ENCODE measurements at places on chromosomes 2 and 18.

- DNase-seq, result no peak
These were observed 41.7 kb downstream of the SUMO1 start for GRCh38 chr2:202196727-202197126.

- no peak for DNase-seq
These were observed 19.5 kb downstream of the RBKS start for GRCh38 chr2:27870724-27871123.

GRCh38 chr2:88081924-88082608, 14.4 kb downstream of the SMYD1 start:
- no peak for DNase-seq

- peak; percentile 50 for DNase-seq
These were observed 34.2 kb downstream of the CERS6 start for GRCh38 chr2:168490015-168490874.

- DNase-seq, result no peak
These were observed 296.5 kb downstream of the NOL4 start for GRCh38 chr18:33928231-33928630.

- DNase-seq, result no peak
These were observed 139.4 kb downstream of the OSR1 start for GRCh38 chr2:19219060-19219459.

DNA sequence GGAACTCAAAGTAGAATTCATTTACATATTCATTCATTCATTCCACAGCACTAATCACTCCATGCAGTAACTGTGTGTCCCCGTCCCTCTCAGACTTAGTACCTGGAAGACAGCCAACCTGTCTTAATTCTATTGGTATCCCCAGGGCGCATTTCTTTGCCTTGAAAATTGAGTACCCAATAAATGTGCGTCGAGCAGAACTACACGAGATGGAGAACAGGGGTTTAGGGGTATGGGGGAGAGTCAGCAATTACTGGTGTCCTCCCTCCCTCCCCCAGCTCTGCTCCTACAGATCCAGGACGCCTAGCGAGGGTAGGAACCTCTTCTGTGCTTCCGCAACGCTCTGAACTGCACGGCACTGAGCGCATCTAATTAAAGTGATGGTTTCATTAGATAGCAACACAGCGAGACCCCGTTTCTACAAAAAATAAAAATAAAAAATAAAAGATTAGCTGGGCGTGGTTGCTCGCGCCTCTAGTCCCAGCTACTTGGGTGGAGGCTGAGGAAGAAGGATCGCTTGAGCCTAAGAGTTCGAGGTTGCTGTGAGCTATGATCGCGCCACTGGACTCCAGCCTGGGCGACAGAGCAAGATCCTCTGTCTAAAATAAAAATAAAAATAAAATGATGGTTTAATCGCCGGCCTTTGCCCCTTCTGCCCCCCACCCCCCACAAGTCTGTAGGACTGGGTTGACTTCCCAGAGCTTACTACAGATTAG, 614 bp upstream of the FKBP1B start:
- no peak for DNase-seq

GRCh38 chr2:235506997-235507615, 13.3 kb downstream of the AGAP1 start:
- no peak for DNase-seq

DNA sequence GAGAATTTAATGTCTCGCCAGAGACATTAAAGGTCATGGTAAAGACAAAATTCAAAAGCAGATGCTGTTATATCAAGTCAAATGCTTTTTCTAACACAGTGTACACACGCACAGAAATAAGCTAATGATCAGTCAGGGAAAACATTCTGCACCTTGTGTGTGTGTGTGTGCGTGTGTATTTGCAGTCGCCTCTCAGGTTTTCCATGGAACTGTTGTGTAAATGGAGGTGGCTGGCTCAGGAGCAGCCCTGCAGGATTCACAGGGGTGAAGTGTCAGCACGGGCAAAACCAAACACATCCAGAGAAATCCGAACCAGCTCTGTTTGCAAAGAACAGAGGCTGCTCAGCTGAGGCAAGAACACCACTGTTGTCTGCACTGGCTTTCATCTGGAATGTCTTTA, 76.2 kb upstream of the YWHAQ start:
- DNase-seq, result no peak

GRCh38 chr18:8097927-8098326, 511.3 kb upstream of the RAB12 start:
- DNase-seq, result no peak

GRCh38 chr18:23354625-23355024, 98.5 kb upstream of the RIOK3 start:
- DNase-seq, result no peak

- no peak for DNase-seq
These were observed 275.7 kb upstream of the SPRED2 start for GRCh38 chr2:65708086-65708485.

DNA sequence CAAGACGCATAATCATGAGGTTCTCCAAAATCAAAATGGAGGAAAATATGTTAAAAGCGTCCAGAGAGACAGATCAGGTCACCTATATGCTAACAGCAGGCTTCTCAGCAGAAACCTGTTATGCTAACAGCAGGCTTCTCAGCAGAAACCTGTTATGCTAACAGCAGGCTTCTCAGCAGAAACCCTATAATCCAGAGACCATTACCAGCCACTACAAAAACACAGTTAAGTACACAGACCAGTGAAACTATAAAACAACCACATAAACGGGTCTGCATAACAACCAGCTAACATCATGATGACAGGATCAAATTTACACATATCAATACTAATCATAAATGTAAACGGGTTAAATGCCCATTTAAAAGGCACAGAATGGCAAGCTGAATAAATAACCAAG, 1548.4 kb upstream of the TMEFF2 start:
- no peak for DNase-seq

GRCh38 chr18:36593001-36593400, 235.8 kb downstream of the TPGS2 start:
- no peak for DNase-seq

GRCh38 chr18:59951591-59951990, 51.8 kb downstream of the PMAIP1 start:
- DNase-seq, result no peak

DNA sequence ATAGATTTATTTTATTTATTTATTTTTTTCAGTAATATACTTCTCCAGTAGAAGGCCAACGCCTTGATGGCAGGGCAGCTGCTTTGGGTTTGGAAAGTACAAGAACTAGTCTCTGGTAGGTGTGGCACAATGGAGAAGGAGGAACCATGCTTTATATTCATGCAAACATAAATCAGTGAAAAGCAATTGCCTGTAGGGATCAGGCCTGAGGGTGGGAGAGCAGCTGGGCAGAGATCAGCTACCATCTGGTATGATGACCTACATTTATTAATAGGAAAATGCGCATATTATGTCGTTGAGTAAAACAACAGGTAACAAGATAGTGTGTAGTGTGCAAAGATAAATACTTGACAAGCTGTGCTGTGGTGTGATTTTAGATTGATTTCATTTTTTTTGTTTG, 120.4 kb upstream of the TLK1 start:
- no peak for DNase-seq

- no peak for DNase-seq
These were observed 48.9 kb downstream of the EFR3B start for GRCh38 chr2:25090801-25091200.

DNA sequence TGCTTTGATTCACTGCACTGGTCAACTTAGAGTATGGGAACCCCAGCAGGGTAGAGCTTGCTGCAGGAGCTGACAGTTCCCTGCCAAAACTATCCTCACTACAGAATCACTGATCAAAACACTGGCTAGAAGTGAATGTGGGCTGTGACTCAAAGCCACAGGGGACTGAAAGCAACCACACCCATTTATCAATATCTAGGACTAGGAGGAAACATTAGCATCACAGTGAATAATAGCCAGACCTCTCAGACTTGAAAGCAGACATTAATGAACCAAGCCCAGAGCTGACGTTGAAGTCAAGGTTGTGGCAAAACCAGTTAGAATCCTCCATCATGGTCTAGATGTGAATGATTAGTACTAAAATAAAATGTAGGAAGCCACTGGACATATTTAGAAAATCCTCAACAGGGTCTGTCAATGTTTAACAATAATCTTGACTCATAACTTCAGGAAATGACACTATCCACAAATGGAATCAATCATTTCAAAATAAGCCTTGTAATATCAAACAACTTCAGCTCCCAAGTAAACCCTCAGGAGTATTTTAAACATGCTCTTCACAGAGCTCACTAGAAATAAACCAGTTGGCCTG, 131.4 kb downstream of the CDH20 start:
- no peak for DNase-seq

GRCh38 chr2:42980764-42981416, 188.5 kb upstream of the HAAO start:
- no peak for DNase-seq

DNA sequence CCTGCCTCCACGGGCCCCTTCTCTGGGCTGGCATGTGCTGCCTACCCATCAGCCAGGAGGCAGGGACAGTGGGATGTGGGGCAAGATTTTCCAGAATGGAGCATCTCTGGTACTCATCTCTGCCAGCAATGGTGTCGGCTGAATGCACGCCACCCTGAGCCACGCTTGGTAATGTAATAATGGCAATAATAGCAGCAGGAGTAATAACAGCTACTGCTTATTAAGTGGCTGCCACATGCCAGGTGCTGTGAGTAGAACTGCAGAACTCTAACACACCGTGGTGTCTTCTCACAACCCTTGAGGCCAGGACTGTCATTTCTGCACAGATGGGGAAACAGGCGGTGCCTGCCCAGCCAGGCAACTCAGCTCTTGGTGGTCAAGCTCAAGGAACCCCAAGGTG, 113.6 kb downstream of the CELF4 start:
- DNase-seq, result no peak

DNA sequence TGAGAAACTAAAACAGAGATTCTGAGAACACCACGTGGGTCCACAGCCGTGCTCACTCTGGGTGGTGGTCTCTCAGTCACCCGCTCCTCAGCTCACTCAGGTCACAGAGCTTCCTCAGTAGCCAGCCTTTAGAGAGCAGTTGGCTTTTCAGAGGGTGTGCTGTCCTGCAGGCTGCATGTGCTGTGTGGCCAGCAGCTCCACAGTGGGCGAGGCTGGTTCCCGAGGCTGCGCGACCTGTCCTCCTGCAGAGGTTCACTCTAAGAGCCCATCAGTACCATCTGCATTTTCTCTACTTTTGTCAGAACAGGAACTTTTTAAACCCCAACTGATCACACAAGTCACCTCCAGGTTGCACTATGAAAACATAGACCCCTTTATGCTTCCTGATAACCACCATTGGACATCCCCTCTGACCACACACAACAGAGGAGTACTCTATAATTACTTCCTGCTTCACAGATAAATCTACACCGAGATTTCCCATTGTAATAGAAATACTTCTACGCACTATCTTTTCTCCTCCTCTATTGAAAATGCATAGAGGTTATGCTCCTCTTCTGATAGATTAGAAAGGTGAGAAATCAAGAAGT, 93.1 kb downstream of the GYPC start:
- DNase-seq, result no peak

GRCh38 chr2:188238386-188238785, 53.3 kb upstream of the GULP1 start:
- DNase-seq, result no peak

DNA sequence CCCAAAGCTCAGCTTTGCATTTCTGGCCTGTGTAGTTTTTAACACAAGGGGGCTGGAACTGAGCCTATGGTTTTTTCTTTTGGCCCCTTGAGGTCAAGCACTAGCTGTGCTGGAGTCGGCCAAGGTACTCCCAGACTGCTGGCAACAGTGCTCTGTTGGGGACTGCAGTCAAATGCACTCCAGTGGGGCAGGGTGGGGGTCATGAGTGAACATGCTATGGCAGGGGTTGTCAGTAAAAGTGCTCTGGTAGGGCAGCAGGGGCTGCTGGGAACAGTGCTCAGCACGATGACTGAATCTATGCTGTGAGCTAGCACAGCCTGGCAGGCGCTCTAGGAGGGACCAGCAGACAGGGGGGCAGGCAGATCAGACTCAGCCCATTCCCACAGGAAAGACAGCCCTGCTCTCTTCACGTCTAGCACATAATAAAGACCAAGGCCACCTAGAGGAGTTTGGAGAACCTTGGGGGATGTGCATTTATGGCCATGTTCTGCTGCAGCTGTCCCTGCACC, 55.0 kb upstream of the CERS6 start:
- DNase-seq, result no peak

DNA sequence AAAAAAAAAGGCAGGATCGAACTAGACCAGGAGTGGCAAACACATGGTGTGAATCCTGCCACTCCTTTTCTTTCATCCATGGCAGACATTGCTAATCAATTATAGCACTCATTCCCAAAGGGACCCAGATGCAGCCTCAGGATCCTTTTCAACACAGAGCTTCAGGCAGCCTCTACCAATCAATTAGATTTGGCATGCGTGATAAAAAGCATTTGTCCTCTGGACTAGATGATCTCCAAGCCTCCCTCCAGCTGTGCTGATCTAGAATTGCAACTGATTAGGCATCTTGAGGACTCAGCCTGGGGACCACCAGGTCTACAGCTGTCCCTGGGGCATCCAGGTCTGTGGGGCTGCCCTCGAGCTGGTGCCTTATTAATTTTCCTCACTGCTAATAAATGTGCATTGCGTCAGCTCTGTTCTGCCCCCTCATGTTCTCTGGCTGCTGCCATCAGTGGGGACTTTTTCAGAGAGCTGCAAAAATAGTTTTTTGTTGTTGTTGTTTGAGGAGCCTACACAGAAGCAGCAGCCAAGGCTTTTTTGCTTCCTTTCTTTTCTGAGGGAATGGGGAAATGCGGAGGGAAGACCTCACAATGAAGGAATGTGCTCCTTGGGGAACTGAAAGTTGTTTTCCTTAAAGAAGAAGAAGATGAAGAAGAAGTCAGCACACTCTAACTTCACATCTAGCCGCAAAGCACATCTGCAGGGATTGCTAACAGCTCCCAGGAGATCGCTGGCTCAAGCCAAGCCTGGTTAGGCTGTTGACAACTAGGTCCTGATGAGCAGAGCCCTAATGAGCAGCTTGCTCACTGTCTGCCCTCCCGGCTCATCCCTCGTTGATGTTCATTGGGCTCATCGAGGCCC, 8.8 kb upstream of the ATOH8 start:
- DNase-seq, result no peak

GRCh38 chr2:46645681-46646162, 166.4 kb downstream of the TMEM247 start:
- DNase-seq, result no peak

DNA sequence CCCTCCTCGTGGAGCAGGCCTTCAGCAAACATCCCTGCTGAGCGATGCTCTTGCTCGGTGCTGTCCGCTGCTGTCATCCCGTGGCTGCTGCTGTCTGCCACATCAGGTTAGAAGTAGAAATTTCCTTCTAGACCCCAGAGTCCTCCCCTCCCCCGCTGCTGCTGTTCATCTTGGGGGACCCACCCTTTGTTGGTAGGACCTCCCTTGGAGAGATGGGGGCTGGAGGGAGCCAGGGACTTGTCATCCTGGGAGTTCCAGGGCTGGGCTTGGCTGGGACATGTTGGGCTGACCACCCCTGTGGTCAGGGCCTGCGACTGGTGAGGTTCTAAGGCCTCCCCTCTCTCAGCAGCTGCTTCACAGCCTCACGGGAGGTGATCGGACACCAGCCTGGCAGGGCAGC, 122.4 kb downstream of the PRKCE start:
- no peak for DNase-seq

- no peak for DNase-seq
These were observed 24.9 kb downstream of the HADHB start for GRCh38 chr2:26269571-26270158.
